Cortex of kidney (tissue), 1 donor: ENCODE measurements at places on chromosomes 1 and 21.

- no peak for DNase-seq
Observed at GRCh38 chr1:184062640-184063286, 11.2 kb downstream of the TSEN15 start.

DNA sequence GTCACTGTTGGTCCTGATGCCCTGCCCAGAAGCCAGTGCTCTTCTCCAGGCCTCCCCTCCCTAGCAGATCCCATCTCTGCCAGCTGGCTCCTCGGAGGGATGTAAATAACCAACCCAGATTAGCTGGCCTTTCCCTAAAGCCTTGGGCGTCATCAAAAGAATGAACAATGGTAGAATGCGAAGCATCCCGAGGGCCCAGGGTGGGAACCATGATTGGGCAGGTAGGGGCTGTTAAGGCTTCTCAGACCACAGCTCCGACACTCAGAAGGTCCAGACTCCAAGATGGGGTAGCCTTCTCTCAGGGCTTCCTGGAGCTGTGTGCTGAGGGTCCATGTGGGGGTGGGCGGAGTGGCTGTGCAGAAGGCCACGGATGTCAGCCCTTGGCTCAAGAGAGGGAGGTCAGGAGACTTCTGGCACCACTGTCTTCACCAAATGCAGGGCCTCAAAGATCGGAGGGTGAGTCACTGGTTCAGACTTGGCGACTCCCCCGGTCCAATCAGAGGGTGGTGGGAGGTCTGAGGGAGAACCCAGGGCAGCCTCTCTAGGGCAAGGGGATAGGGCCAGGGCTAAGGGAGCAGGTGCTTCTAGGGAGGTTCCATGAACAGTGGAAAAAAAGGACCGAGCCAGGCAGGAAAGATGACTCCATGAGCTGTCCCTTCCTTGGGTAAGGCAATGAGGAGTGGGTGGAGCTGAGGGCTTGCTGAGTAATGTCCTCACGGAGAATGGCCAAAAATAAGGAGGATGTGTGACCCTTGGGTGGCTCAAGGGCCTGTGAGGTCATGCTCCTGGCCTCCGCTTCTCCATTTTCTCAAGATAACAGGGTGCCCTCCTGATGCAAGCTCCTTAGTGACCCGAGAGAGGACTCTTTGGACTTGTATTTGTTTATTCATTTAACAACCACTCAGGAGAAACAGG, 58.4 kb upstream of the EPS8L3 start:
- no peak for DNase-seq

DNA sequence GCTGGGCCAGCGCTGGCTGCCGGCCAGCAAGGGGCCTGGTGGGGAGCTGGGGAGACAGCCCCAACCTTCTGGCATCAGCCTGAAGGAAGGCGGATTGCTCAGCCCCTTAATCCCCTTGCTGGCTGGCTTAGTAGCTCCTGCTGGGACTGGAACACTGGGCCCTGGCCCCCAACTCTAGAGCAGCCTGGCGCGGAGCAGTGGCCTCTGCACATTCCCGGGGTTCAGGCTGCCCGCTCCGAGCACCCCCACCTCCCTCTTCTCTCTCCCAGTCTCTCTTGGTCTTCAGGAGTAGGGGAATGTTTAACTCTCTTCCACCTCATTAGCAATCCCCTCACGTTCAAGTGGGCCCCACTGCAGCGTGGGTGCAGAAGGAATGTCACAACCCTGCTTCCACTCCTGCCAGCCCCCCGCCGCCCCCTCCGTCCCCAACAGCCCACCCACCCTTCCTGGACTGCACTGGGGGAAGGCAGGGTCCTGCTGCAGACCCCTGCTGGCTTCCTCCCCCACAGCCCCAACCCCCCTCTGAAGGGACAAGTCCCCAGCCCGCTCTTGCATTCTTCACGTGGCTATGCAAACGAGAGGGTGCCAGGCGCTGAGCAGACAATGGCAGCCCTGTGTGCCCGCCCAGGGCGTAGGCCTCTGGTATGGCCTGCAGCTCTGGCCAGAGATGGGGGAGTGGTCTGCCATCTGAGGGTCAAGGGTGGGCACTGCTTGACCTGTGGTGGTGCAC, 980 bp upstream of the CLDN19 start:
- DNase-seq = no peak

DNA sequence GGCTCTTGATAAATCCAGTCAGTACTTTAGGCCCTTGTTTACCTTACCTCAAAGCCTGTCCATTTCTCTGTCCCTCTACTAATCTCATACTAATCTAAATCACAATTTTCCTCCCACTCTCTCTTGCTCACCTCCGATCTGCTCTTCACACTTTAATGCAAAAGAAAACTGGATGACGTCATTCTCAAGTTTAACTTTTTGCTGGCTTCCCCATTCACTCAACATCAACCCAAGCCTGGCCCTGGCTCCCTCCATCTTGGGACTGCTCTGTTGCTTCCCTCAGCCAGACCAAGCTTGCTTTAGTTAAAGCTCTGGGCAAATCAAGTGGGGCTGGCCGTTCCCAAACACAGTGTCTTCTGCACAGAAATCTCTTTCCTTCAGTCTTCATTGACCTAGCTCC, 29.7 kb downstream of the COA6 start:
- DNase-seq = no peak

GRCh38 chr1:115219927-115220326, 118.1 kb downstream of the NGF start:
- no peak for DNase-seq

- no peak for DNase-seq
Observed at GRCh38 chr21:43603641-43604504, 55.4 kb downstream of the HSF2BP start.

GRCh38 chr1:93358293-93358692, 12.6 kb downstream of the DR1 start:
- no peak for DNase-seq
